Motor neuron (in vitro differentiated cells): ENCODE measurements at places on chromosomes 1 and 21. TPM values are rescaled to one million over a fixed set of nuclear protein-coding genes. Genes with fewer than 3 reads are reported as not detected.
A peak's percentile ranks its signal among the peaks of the same experiment; 100 is the strongest.

DNA sequence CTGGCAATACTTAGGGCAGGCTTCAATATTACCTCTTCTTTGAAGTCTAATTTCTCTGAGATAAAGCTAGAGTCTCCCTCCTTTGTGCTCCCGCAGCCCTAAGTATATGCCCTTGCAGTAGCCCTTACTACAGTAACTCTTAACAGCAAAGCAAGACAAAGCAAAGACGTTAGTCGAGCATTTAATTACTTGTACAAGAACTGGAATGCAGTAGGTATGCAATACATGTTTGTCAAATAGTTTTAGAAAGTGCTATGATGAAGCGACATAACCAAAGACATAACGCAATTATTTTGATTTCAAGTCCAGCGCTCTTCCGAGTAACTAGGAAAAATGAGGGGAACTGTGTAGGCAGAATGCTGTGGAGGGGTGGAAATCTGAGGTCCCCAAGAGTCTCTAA lies 1.6 kb downstream of the P3H1 start:
- no peak for ATAC-seq

DNA sequence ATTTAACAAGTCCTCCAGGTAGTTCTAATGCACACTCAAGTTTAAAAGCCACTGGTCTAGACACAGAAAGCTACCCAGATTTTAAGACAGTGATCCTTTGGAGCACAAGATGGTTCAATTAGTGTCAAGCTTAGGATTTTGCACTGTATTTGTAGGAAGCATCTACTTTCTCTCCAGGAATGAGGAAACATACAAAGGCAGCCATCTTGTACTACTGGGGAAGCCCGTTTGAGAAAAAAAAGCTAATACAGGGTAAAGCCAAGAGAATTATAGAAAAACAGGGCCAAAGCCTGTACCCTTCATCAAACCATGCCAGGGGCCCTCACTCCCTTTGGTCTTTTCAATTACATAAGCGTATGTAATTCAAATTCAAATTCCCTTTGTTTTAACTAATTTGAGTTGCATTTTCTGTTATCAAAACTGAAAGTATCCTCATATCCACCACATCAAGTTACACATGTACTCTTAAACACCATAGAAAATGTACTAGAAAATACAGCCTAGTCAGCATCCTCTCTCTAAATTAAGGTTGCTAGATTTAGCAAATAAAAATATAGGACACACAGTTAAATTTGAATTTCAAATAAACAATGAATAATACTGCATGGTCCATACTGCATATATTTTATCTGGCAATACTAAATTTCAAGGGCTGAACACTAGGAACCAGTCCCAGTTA lies 17.4 kb downstream of the PIK3R3 start:
- no peak for ATAC-seq

DNA sequence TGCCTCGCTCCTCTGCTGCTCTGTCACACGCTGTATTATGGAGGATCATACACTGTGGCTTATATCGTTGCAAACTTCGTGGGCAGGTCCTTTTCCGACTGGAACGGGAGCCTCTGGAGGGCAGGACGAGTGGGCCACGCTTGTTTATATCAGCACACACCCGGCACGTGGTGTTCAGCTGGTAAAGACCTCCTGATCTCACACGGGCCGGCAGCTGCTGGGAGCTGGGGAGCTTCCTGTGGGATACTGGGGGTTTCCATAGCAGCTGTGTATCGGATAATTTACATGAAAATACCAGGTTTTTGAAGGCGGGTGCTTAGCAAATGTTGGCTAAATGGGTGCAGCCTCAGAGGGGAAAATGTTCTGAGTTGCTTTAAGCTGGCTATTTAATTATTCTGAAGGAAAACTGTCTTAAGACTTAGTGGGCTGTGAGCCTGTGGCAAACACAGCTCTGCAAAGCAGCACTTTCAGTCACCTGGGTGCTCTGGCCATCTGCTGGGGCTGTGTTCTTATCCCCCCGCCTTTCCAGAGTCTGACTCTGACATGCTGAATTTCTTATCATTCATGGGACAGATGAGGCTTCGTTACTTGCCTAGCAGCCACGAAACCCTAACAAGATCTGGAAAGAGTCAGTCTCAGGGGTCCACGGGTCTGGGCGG lies 103.6 kb upstream of the GCLM start:
- peak; percentile 77 for ATAC-seq

DNA sequence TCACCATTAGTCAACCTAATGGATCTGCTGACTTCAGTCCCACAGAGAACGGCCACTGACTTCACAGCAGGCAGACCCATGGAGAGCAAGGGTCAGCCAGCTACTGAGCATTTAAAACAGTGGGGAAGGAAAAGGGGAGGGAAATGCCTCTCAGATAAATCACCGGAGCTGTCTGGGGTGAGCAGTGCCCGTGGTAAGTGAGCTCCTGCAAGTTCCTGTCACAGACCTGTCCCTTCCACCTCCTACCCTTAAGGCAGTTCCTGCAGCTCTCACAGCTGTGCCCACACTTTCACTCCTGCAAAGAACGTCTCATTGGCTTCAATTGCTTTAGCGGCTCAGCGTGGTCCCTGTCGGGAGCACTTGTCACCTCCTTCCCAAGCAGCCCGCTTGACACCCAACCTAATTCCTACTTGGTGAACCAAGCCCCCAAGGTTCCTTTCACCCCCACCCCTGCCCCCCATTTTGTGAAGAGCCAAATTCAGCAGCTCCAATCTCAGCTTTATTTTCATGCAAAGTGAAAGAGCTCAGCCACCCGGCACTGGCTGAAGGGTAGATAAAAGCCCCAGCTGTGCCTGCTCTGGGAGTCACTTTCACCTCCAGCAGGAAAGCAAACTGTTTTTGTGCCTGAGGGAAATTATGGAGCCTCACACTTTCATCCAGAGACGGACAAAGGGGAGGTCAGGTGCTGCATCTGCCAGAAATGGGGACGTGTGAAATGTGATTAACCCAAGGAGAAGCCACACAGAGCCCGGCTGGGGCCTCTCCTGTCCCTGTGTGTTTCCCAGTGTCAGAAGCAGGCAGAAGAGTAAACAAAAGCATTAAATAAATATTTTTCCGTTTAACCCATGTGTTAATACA lies 306.2 kb downstream of the TTLL7 start:
- ATAC-seq, result peak; percentile 36

DNA sequence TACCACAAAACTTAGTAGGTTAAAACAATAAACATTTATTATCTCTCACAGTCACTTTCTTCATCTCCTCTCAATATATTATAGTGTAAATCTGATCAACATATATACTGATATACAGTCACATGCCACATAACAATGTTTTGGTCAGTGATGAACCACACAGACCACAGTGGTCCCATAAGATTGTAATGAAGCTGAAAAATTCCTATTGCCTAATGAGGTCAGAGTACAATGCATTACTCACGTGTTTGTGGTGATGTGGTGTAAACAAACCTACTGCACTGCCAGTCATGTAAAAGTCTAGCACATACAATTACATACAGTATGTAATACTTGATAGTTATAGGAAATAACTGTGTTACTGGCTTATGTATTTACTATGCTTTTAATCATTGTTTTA lies 30.1 kb downstream of the OLFML3 start:
- ATAC-seq, result no peak

DNA sequence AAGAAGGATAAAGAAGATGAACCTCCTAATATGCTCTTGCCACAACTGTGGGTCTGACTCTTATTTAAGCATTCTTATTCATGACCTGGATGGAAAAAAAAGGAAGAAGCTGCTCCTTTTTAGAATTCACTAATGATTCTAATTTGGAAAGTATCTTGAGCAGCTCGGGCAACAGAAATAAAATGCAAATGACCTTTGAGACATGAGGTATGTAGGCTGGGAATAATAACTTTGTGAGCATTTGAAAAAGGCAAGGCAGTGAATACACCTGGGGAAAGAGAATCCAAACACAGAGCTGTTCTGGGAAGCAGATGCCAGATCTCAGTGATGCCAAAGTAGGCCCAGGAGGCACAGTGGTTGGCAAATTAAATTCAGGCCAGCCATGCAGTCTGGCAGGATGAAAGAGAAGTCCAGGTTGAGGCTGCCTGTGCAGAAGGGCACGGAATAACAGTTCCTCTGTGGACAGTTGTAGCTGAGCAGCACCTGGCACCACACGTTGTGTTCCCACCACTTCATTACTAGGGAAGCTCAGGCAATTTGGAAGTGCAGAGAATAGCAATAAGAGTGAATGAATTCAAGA lies 320.8 kb upstream of the ST6GALNAC5 start:
- ATAC-seq, result no peak

GRCh38 chr1:198544265-198544664 lies 3.8 kb upstream of the ATP6V1G3 start:
- ATAC-seq, result no peak

DNA sequence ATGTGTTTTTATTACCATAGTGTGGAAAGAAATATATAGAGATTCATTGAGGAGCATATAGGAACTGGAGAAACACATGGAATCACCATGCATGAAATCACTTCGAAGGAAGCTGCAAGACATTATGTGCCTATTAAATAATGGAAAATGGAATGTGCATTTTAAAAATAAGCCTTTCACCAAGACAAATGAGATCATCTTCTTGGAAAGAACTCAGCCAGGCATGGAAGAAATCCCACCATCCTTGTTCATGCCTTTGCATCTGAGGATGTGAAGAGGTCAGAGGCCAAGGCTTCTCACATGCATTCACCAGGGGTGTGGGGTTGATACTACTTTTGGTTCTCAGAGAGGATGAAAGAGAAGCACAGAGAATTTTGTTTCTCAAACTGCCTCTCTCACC lies 50.0 kb downstream of the C1orf198 start:
- ATAC-seq, result no peak

DNA sequence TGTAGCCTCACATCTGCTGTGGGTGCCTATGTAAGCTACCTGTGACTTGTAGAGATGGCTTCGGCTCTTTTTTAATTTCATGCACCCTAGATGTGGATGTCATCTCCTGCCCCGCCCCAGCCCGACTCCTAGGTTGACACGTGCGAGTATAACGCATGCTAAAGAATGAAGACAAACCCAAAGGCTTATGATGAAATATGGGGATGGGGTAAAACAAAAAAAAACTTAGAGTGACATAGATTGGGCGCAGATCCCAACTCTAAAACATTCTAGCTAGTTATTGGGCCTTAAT lies 613 bp upstream of the ERO1B start:
- no peak for ATAC-seq

GRCh38 chr21:39612233-39613040 lies at the start of gene B3GALT5:
TSS of gene B3GALT5 (plus strand) at chr21:39612940. CDS start at chr21:39660560, 47,620 bp downstream.
- ATAC-seq, result peak; percentile 88

GRCh38 chr1:4664606-4665005 lies 10.2 kb downstream of the AJAP1 start:
- ATAC-seq, result no peak

- no peak for ATAC-seq
These were observed 33.8 kb downstream of the STIL start for GRCh38 chr1:47280142-47280541.

GRCh38 chr1:190578526-190578925 lies 100.9 kb upstream of the BRINP3 start:
- ATAC-seq, result peak; percentile 13

GRCh38 chr1:28885977-28886730 lies 28.2 kb upstream of the EPB41 start:
- no peak for ATAC-seq

DNA sequence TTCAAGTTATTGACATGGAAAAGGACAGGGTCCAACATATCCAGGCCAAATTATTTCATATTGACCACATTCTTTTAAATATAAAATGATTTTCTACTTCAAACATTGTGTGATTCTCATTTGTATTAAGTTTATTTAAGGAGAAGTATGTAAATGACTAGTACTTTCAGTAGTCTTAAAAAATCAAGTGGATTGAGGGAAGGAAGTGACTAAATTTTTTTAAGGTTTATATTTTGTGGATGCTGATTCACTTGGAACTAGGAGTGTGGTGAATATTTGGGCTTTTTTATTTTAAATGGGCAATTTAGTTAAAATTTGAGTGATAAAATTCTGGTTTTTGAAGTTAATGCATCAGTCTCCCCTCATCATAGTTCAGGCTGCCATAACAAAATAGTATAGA lies 10.1 kb downstream of the PRRC2C start:
- ATAC-seq, result no peak

GRCh38 chr1:203701606-203702005 lies 63.4 kb upstream of the LAX1 start:
- ATAC-seq, result no peak

- ATAC-seq, result no peak
These were observed 1489.1 kb downstream of the BRINP3 start for GRCh38 chr1:188988589-188988988.

- ATAC-seq, result no peak
These were observed 110.0 kb downstream of the UBR4 start for GRCh38 chr1:19100028-19100427.

- ATAC-seq, result no peak
These were observed 143.4 kb upstream of the USP24 start for GRCh38 chr1:55358581-55358980.

GRCh38 chr1:150094734-150095265 lies 27.2 kb downstream of the VPS45 start:
- ATAC-seq, result no peak

- ATAC-seq, result peak; percentile 48
These were observed 17.1 kb downstream of the ATP5PF start for GRCh38 chr21:25717491-25718147.

GRCh38 chr1:185238447-185238846 lies 78.6 kb downstream of the IVNS1ABP start:
- ATAC-seq, result no peak

- ATAC-seq, result no peak
These were observed 3.0 kb downstream of the NFIA start for GRCh38 chr1:61085206-61085982.

DNA sequence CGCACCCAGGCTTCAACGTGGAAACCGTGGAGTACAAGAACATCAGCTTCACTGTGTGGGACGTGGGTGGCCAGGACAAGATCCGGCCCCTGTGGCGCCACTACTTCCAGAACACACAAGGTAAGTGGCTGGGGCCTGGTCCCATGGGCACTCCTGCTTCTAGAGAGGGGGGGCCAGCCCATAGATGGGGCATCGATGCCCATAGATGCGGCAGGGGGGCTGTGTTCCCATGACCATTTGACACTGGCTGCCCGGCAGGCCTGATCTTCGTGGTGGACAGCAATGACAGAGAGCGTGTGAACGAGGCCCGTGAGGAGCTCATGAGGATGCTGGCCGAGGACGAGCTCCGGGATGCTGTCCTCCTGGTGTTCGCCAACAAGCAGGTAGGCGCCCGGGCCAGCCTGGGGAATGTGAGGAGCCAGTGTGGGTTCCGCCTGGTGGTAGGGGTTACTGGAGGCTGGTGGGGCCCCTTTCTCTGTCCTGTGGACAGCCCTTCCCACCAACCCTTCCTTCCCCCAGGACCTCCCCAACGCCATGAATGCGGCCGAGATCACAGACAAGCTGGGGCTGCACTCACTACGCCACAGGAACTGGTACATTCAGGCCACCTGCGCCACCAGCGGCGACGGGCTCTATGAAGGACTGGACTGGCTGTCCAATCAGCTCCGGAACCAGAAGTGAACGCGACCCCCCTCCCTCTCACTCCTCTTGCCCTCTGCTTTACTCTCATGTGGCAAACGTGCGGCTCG lies 5.6 kb downstream of the C1orf35 start:
- no peak for ATAC-seq

The F3 gene
- total RNA-seq, result 2.6 and 4.1 TPM in 2 replicates

The MEX3A gene
- 86.6 and 92.3 TPM in 2 replicates for total RNA-seq

The TMPRSS2 gene
- total RNA-seq, result 0.31 TPM in 1 of 2 replicates, not detected in the other

The GUCA2A gene
- total RNA-seq, result not detected in 2 replicates

The CFAP107 gene
- 0.14 and 0.26 TPM in 2 replicates for total RNA-seq

The GPR37L1 gene
- 0.45 and 0.94 TPM in 2 replicates for total RNA-seq

The TUFT1 gene
- total RNA-seq, result 3.5 TPM in 2 replicates

The CYP4A11 gene
- 0.78 and 1.0 TPM in 2 replicates for total RNA-seq

The IVL gene
- 0.18 and 0.26 TPM in 2 replicates for total RNA-seq

The B3GALT5 gene
- total RNA-seq, result 0.71 and 0.96 TPM in 2 replicates

The CLCA1 gene
- total RNA-seq, result 0.09 and 0.10 TPM in 2 replicates

The ANKRD35 gene
- 0.78 and 1.1 TPM in 2 replicates for total RNA-seq

The TNFRSF25 gene
- 3.1 and 3.9 TPM in 2 replicates for total RNA-seq

The BCAR3 gene
- total RNA-seq, result 16.0 and 16.2 TPM in 2 replicates
